ENCODE measurements at places on chromosomes 16 and 17. TPM values are rescaled to one million over a fixed set of nuclear protein-coding genes. Genes with fewer than 3 reads are reported as not detected.

ATP2A3 gene
- total RNA-seq = 3.6 TPM

CCDC40 gene
- 0.73 TPM for total RNA-seq

TMEM170A gene
- total RNA-seq = 25.1 TPM

C17orf75 gene
- 22.6 TPM for total RNA-seq

TSPAN10 gene
- 0.14 TPM for total RNA-seq
